ENCODE measurements at places on chromosomes 5 and 9. TPM values are rescaled to one million over a fixed set of nuclear protein-coding genes. Genes with fewer than 3 reads are reported as not detected.

- no peak for DNase-seq
These were observed 281.7 kb downstream of the PARP8 start for GRCh38 chr5:50947906-50948683.

GRCh38 chr5:137320056-137321045 lies 178.8 kb downstream of the SPOCK1 start:
- DNase-seq, result no peak

DNA sequence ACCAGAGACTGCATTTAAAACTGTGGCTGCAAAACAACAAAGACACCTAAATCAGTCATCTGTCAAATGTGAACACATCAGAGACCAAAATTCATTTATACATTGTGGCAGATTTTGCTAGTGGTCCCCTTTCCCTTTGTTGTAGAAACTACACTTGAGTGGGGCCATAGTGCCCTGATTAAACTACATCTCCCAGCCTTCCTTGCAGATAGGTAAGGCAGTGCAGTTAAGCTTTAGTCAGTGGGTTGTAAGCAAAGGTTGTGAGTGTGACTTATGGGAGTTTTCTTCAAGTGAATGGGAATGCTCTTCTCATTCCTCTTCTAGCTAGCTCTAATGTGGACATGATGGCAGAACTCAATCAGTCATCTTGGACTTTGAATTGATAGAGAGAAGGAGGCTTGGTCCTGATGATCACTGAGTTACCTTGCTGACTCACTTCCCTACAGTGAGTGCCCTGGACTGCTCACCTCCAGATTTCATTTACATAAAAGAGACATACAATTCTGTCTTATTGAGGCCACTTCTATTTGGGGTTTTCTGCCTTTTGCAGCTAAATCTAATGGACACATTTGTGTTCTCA lies 35.2 kb upstream of the SPARC start:
- no peak for DNase-seq

DNA sequence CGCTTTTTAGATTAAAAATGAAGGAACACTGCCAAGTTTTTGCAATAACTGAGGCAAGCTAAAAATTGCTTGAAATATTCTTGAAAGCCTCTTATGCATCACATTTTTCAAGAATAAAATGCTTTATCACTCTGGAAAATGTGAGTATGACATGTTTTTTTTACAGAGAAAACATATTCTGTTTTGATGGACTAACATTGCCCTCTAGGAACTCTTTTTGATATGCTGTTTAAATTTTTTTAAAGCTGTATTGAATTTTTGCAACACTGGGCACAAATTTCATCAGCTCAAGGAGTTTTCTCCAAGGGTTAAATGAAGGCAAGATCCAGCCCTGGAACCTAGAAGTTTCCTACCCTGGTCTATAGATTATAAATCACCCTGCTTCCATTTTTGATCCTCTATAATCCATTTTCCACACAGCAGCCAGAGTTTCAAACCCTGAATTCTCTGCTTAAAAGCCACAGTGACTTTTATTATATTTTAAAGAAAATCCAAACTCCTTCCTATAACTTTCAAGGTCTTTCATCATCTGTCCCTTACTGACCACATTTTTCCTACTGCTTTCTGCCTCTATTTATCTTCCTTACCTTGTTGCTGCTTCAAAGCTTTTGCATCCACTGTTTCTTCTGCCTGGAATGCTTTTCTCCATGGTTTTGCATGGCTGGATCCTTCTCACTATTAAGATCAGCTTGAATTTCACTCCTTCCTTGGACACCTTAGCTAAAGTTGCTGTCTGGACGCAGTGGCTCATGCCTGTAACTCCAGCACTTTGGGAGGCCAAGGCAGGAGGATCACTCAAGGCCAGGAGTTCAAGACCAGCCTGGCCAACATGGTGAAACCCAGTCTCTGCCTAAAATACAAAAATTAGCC lies 60.9 kb downstream of the IL31RA start:
- no peak for DNase-seq

DNA sequence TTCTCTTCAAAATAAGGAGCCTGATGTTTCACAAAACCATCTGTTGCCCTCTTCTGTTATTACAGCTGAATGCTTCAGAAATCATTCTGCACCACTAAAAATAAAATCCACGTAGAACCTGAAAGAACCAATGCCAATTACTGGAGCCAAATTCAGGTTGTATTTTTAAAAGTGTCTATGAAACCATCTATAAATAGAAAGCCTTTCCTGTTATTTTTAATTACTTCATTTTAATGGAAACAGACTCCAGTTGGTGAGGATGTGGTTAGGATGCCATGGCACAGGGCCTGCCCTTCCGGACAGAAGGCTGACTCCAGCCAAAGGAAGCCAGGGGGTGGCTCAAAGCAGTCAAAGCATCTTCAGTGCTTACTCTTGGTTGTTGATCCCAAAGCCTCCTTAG lies 119.8 kb downstream of the TENT4A start:
- DNase-seq, result no peak

DNA sequence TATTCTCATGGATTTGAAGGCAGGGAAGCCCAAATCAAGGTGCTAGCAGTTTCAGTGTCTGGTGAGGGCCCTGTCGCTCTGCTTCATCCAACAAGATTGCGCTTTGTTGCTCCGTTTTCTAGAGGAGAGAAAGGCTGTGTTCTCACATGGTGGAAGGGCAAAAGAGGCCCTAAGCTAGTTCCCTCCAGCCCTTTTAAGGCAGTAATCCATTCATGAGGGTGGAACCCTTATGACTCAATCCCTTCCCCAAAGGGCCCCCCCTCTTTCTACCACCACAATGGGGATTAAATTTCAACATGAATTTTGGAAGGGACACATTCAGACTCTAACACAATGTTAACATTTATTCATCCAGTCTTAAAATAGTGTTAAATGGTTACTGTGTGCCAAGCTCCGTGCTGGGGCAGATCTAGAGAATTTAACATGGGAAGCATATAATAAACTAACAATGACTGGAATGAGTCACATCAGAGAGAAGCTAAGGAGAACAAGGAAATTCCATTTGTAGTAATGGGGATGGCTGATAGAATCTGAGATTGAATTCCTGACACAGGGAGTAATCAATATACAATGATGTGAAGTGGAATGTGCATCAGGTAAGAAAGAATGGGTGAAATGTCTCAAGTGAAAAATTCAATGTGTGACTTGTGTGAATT lies 382.8 kb upstream of the ZNF608 start:
- no peak for DNase-seq

DNA sequence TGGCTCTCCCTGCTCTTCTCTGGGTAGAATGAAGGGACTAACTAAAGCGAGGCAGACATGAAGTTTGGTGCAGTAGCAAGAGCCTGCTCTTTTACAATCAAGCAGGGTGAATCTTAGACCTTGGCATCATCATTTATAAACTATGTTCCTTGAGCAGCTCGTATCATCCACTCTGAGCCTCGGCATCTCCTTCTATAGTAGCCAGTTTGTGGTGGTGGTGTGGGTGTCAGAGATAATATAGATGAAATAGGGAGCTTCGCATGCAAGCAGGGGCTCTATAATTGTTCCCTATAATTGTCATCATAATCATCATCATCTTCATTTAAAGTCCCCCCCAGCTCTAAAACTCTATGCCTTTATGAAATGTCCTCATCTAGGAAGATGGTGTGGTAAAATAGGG lies 72.5 kb upstream of the SAP30L start:
- no peak for DNase-seq

DNA sequence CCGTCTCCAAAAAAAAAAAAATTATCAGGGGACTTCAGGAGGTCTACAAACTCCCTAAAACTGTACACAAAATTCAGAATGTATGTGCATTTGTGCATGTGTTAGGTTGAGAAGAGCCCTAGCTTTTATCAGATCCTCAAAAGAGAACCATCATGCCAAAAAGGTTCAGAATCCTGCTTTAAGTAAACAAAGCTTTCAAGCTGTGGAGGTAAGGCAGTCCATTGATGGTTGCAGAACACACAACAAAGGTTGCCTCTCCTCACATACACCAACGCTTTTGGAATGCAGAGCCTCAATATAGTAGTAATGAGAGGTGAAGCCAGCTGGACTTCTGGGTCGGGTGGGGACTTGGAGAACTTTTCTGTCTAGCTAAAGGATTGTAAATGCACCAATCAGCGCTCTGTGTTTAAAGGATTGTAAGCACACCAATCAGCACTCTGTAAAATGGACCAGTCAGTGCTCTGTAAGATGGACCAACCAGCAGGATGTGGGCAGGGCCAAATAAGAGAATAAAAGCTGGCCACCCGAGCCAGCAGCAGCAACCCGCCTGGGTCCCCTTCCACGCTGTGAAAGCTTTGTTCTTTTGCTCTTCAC lies 57.9 kb upstream of the RNF38 start:
- no peak for DNase-seq

DNA sequence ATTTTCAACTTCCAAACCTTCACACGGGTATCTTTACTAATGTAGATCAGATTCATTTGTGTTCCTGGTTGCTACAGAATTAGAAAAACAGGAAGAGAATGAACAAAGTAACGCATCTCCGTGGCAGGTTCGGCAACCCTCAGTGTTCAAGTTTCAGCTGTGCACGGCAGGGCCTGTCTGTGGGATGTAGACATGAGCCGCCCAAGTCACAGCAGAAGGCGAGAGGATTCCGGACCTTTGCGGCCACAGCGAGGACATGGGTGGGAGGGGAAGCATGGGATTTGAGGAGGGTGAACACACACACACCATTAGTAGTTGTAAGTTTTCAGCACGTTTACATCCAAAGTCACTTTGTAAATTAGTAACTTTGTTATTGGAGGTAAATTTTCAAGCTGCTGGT lies 31.7 kb upstream of the CEP72 start:
- DNase-seq, result no peak

IFNB1 gene
- polyA plus RNA-seq, result not detected

ZFP2 gene
- 0.86 TPM for polyA plus RNA-seq

PGM5 gene
- polyA plus RNA-seq, result 126 TPM

CD274 gene
- 4.9 TPM for polyA plus RNA-seq

SMIM32 gene
- not detected for polyA plus RNA-seq
